ENCODE measurements at places on chromosomes 1 and 21.

DNA sequence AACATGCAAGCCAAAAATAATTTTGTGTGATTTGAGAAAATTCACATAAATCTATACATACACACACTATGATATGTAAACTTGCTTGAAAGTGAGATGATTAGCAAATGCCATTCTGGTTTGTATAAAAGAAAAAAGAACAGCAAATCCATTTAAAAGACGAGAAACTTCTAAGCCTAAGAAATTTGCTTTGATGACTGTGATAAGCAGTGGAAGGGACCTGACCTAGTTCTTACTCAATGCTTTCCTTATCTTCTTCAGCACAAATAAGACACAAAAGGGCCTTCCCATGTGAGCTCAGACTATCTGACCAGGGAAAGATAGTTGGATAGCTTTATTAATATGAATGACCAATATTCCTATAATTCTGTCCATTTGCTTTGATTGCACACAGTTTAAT, 25.3 kb upstream of the NMNAT2 start:
- no peak for DNase-seq

GRCh38 chr1:54376430-54377039, 29.7 kb downstream of the SSBP3 start:
- DNase-seq = no peak

DNA sequence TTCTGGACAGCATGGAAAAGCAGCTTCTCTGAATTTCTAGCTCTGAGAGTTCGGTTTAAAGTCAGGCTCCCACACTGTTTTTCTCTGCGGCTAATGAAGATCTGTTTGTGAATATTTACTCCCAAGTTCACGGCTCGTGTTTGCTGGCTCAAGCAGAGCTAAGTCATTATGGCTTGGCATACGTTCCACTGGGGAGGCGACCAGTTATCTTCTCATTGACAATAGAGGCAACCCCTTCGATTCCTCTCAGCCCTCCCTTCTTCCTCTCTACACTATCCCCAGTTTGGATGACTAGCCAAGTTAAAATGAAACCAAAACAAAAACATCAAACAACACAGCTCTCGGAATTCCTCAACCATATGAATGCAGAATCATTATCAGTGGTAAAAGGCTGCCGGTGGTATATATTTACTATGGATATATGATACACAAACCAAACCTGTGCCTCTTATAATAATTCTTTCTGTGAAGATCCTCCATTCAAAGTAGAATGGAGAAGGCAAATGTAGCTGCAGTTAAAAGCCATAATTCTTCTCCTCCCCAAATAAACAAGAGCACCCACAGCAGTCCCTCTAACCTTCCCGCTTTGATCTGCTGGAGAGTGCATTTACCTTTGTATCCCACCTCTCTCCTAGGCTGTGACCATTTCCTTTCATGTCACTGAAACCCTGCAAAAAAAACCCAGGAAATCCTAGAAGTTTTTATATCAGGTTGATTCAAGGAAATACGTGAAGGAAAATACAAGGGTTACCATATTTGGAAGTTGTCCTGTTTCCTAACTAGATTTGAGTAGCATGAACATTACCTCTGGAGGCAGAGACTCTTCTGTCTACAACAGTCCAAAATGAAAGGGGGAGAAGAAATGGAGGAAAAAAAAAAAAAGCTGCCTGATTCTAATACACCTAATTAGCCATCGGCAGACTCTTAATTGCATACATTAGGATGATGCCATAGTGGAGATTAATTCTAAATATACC, 108.3 kb upstream of the USH2A start:
- peak; percentile 40 for DNase-seq

DNA sequence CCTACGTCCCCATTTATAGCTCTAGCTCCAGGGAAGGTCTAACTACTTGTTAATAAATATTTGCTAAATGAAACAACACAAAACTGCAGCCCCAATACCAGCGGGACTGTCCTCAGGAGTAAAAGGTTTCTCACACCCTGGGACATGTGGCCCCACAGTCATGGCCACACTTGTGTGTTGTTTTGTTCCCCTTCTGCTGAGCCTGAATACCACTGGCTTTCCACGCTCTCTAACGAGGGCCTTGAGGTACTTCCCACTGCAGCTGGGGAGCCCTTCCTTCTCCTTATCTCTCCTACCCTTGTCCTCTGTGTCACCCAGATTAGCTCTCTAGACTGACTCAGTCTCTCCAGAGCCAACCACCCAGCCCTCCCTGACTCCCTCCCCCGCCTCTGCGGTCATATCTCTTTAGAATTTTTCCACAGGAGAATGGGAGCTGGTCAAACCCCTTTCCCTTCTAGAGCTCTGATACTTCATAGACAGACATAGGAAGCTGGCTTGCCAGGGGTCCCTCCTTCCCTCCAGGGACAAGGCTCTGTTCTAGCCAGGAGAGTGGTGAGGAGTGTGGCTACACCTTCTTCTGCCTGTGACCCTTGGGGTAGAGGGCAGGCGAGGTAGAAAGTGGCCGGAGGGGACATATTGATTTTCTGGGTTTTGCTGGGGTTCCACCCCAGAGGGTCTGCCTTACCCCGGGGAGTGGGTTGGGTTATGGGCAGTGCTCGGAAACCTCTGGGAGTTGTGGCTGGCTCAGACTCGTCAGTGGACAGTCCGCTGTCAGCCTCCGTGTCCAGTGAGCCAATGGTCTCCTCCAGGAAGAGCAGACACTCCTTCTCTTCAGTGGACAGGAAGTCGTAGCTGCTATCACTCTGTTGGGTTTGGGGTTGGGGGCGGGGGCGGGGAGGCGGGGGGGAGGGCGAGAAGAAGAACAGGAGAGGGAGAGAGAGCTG, 8.1 kb downstream of the C1orf116 start:
- DNase-seq = no peak

DNA sequence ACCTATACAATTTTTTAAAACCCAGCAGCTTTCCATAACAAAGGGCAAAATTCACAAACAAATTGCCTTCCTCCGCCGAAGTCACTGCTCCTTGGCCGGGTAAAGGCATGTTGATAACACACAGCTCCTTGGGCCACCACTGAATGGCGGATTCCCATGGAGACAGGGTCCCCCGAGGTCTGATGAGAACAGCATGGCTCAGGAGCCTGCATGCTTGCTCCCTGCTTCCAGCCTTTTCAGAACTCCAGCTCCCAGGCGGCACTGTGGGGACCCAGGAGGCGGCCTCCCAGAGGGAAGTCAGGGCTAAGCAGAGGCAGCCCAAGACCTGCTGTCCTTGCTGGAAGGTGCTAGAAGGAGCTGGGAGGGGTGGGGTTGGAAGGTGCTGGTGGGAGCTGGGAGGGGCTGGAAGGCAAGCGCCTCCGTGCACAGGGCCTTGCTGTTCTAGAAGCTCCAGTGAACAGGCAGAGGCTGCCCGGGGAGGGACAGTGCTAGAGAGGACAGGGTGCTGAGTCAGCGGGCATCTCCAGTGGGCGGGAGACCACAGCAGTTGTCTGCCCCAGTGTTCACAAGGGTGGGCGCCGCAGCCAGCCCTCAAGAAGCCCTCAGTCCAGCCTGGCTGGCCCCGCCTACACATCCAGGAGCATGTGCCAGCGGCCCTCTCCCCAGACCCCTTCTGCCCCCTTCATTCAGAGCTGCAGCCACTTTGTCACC, 35.1 kb downstream of the PRDM16 start:
- no peak for DNase-seq

DNA sequence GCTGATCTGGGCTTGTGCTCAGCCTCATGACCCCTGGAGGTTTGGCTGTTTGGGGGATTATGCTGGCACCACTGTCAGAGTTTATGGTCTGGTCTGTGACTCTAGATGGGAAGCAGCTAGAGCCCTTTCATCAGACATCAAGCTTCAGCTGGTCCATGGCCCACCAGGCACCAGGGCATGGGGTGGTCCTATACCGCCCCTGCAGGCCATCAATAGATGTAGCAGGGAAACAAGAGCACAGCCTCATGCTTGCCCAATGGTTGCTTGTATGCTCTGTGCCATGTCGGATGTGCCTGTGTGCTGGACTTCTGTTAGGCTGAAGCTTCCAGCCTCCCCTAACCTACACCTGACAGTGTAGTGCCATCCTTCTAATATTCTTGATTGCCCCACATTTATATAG, 71.1 kb upstream of the CD34 start:
- DNase-seq = peak; percentile 32

DNA sequence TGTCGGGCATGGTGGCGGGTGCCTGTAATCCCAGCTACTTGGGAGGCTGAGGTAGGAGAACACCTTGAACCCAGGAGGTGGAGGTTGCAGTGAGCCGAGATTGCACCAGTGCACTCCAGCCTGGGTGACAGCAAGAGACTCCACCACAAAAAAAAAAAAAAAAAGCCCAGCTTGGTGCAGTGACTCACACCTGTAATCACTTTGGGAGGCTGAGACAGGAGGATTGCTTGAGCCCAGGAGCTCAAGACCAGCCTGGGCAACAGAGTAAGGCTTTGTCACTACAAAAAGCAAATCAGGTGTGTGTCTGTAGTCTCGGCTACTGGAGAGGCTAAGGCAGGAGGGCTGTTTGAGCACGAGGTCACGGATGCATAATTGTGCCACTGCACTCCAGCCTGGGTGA, 5.0 kb upstream of the H6PD start:
- no peak for DNase-seq

GRCh38 chr1:10514490-10515235, 39.9 kb downstream of the PEX14 start:
- peak; percentile 41 for DNase-seq

- no peak for DNase-seq
Observed at GRCh38 chr1:199041173-199041914, 402.5 kb downstream of the PTPRC start.

- no peak for DNase-seq
Observed at GRCh38 chr1:63743781-63744180, 30.0 kb upstream of the ROR1 start.

GRCh38 chr1:235902677-235903542, 36.2 kb upstream of the LYST start:
- DNase-seq = no peak

DNA sequence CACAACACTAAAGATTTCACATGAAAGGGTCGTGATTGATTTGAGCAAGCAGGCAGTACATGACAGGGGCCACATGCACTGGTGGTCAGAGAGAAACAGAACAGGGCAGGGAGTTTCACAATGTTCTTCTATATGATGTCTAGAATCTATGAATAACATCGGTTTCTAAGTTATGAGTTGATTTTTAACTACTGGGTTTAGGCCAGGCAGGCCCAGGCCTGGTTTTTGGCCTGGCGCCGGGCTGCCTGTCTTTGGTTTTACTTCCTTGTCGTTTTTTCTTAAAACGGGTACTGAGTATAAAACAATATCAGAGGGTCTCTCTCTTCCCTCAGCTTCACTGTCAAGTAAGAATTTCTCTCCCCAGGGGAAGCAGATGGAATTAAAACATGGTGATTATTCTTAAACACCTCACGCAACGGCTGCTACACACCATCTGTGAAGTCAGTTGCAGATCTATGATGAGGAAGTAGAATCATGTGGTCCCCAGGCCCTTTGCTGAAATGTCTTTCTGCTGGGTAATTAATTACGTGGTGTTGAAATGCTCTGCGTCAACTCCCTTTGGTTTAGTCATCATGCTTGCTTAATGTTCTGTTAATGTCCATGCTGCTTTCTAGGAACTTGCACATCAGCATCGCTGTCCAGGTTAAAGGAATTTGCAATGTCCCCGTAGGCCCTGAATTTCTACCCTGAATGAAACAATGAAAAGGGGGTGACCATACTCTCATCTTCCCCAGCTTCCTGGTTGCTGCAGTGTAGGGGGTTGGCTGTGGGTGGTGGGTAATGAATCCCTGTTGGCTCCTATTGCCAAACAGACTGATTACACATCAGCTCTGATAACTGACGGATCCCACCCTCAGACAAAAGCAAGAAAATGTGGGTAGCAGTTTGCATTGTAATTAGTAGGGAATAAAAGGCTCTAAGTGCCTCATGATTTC, 70.3 kb downstream of the SERINC2 start:
- DNase-seq = peak; percentile 66

GRCh38 chr1:167645140-167645541, 15.1 kb downstream of the RCSD1 start:
- no peak for DNase-seq

GRCh38 chr1:53305650-53306049, 22.2 kb downstream of the LRP8 start:
- no peak for DNase-seq

- no peak for DNase-seq
Observed at GRCh38 chr1:41293779-41294178, 51.7 kb upstream of the SCMH1 start.

DNA sequence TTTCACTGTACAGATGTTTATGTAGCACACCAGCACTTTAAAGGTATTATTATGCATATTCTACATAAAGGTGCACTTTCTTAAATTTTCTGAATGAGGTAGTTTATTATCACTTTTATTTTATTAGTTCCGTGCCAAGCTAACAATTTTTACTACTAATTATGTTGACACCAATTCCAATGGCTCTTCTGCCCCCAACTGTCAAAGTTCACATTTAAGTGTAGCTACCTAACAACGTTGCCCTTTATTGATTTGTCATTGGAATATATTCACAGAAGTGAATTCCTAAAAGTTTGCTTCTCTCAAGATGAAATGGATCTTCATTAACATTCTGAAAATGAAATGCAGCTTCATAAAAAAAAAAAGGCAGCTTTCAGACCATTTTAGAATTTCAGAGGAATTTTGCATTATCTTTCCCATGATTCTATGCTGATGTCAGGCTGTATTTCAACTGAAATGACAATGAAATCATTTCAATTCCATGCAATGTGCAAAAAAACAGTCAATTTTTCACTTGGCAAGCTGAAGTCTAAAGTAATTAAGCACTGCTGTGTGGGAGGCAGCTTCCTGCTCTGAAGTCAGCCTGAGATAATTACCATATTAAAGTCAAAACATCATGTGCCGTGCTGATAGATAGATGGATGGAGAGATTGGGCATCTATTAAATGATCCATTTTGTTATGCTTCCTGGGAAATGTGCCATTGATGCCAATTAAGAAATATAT, 229.2 kb downstream of the TTLL7 start:
- peak; percentile 69 for DNase-seq

DNA sequence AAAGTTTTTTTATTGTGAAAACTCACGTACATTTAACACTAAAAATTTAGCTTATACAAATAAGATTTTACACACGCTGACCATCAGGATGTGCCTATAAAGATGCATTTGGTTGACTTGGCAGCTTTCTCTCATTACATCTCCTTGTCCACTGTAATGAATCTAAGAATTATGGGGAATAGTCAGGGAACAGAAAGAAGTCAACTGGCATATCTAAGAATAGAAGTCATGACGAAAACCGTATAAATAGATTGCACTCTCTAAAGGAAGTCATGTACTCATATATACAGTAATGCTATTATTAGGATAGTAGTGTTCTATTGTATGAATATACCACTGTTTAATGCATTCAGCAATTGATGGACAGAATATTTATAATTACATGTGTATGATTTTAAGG, 575.8 kb upstream of the B3GALT2 start:
- no peak for DNase-seq

GRCh38 chr1:47849591-47850261, 147.5 kb downstream of the TRABD2B start:
- DNase-seq = no peak
